Globus pallidus (tissue), 1 donor: ENCODE measurements at places on chromosomes 13 and 19.

- DNase-seq: no peak
Observed at GRCh38 chr13:32857077-32857476, 159.1 kb upstream of the KL start.

DNA sequence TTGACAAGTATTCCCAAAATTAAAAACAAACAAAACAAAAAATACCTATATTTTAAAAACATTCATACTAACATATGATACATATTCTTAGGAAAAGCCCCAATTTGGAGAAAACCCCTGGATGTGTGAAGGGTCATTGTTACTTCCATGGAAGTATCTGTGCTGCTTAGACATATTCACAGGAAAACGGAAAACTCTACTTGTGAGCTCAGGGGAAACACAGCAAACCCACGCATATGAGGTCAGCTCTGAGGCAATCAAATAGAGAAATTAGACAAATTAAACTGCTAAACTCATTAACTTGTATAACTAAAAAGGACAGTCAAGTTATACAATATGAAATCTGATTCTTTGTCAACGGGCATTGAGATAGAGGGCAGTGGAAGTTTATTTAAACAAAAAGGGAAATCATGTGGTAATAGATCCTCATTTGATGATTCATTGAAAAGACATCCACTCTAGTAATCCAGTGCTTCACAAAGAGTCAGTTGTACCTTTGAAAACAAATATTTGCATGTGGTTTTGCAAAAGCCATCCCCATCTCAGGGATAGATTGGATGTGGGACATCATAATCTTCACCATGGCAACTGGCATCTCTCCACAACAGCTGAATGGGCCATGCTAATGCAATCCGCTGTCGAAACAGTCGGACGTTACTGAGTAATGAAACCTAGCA, 423.4 kb downstream of the ITGBL1 start:
- DNase-seq: no peak

DNA sequence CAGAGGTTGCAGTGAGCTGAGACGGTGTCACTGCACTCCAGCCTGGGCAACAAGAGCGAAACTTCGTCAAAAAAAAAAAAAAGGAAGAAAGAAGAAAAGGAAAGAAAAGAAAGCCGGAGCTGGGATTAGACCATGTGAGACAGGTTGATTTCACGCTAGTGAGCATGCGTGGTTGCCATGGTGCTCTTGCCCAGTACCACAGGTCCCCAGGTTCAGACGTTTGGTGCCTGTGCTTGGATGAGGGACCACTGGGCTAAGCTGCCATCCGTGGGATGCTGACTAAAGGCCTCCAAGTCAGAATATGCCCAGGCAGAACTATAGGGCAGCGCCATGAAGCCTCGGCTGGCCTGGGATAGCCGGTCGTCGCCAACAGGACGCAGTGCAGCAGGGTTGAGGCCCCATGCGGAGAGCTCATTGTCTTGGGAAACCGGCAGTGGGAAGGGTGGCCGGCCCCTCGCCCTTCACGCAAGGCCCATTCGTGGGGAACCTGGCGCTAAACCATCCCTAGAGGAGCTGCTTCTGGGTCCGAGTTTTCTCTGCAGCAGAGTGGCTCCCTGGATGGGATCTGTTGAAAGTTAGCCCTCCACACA, 7.2 kb upstream of the TEX101 start:
- no peak for DNase-seq

DNA sequence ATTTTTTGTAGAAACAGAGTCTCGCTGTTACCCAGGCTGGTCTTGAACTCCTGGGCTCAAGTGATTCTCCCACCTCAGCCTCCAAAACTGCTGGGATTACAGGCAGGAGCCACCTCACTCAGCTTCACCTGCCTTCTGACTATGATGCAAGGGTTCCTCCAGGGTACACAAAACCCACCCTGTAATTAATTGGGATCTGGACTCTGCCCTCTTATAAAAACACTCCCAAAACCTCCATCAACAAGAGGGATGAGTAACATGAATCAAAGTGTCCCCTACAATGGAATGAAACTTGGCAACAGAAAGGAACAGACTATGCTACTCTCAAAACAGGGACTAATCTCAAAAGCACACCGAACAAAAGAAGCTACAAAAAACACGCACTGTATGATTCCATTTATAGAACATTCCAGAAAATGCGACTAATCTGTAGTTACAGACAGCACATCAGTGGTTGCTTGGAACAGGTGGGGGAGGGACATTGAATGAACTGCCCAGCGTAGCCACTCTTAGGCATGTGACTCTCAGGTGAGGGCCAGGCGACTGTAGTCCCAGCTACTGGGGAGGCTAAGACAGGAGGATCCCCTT, 3.2 kb upstream of the PRR36 start:
- no peak for DNase-seq

- no peak for DNase-seq
Observed at GRCh38 chr13:43260999-43261398, 237.6 kb downstream of the DNAJC15 start.

GRCh38 chr19:588741-589692, 664 bp upstream of the HCN2 start:
- no peak for DNase-seq

- DNase-seq: no peak
Observed at GRCh38 chr13:111339366-111340143, 19.1 kb downstream of the TEX29 start.

DNA sequence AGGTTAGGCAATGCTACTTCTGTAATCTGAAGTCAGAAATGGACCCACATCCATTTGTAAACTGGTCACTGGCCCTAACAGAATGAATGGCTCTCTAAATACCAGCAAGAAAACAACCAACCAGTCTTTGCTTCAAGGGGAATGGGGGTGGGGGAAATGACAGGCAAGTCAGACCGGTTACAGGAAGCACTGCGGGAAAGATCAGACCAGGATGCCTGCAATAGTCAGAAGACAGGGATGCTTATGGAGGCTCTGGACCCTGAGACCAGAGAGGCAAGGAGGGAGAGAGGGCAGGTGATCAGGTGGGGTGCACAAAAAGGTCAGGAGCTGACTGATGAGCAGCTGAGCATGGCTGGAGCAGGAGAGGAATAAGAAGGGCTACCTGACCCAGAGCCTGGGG, 13.1 kb downstream of the MED26 start:
- no peak for DNase-seq

DNA sequence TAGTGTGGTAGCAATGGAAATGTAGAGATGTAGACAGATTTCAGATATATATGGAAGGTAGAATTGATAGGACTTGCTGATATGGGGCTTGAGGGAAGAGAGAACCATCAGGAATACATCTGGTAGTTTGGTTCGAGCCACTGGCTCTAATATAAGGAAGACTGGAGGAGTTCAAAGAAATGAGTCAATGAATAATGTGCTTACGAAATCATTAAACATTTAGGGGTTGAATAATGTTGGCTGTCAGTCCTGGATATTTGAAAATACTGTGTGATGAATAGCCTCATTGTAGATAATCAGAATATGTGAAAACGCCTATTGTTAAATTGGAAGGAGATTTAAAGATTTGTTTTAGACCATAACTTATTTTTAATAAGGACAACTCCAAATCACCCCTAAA, 21.6 kb downstream of the SGCG start:
- no peak for DNase-seq
